ENCODE measurements at places on chromosomes 1 and 21. TPM values are rescaled to one million over a fixed set of nuclear protein-coding genes. Genes with fewer than 3 reads are reported as not detected.

The MPL gene
- 0.33 TPM for polyA plus RNA-seq

DNA sequence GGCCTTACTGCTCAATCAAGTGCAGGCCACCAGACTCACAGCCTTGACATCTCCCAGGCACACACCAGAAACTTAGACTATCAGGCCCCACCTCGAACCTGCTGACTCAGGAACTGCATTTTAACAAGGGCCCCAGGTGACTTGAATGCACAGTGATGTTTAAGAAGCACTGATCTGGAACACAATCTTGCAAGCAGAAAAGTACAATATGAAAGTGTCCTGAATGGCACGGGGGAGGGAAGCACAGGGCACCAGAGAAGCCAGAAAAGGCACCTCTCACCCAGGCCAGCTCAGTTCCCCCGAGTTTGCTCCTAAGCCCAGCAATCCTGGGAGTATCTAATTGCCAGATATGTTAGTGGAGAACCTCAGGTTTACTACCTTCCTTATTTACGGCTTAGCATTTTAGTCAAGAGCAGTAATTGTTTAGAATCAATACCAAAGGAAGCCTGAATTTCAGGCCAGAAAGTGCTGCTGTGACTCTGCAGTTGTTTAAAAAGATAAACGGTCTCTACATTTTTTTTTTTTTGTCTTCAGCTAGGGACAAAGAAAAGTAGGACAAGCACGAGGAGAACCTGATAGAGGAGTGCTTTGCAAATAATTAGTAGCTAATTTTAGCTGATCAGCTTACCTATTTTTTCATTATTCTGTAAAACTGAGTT, 50.9 kb upstream of the CDC42BPA start:
- DNase-seq, result no peak

DNA sequence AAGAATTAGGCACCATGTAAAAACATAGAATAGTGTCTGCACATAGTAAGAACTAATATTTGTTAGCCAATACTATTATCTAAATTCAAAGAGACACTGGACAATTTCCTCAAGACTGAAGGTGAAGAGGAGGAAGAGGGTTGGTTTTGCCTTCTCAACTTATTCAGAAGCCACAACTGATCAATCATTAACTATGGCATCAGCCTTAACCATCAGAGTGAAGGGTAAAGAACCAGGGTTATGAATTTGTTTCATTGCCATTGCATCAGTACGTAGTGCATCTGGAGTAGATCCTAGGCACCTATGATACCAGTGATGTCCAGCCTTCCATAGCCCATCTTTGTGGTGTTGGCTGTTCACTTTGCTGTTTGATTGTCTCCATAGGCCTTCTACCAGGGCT, 421.7 kb upstream of the DEPDC1 start:
- DNase-seq, result no peak

DNA sequence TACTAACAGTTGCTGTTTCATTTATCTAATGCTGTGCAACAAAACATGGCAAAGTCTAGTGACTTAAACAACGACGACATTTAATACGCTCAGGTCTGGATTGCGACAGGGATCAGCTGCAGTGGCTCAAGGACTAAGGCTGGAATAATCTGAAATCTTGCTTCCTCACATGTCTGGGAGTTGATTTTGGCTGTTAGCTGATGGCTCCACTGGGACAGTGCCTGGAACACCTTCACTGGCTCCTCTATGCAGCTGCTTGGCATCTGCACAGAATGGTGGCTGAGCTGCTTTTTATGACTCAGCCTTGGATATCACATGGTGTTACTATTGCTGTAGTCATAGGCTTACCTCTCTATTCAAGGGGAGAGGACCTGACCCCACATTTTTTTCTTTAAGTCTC, 24.0 kb upstream of the BTG3 start:
- no peak for DNase-seq

The S100A10 gene
- polyA plus RNA-seq, result 246 TPM

- no peak for DNase-seq
Measured at GRCh38 chr1:101967871-101968270, 28.9 kb downstream of the OLFM3 start.

The FLG gene
- polyA plus RNA-seq, result 0.05 TPM

DNA sequence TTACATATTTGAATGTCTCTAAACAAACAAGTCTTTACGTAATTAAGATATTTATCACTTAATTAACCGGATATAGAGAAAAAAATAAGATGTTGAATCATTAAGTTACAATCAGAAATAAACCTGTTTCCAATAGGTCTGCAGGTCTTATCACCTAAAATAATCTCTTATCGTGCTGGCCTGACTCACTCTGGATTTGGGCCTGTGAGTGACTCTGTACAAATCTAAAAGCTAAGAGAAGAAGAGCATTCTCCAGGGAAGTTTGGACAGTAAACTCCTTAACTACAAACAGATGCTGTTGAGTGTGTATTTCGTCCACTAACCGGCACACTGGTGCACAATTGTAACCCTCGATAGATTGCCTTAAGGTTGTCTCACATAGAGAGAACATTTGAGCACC, 25.3 kb downstream of the CEP104 start:
- no peak for DNase-seq

The TSPEAR gene
- 0.03 TPM for polyA plus RNA-seq

GRCh38 chr1:245337829-245338484, 183.2 kb downstream of the KIF26B start:
- no peak for DNase-seq

DNA sequence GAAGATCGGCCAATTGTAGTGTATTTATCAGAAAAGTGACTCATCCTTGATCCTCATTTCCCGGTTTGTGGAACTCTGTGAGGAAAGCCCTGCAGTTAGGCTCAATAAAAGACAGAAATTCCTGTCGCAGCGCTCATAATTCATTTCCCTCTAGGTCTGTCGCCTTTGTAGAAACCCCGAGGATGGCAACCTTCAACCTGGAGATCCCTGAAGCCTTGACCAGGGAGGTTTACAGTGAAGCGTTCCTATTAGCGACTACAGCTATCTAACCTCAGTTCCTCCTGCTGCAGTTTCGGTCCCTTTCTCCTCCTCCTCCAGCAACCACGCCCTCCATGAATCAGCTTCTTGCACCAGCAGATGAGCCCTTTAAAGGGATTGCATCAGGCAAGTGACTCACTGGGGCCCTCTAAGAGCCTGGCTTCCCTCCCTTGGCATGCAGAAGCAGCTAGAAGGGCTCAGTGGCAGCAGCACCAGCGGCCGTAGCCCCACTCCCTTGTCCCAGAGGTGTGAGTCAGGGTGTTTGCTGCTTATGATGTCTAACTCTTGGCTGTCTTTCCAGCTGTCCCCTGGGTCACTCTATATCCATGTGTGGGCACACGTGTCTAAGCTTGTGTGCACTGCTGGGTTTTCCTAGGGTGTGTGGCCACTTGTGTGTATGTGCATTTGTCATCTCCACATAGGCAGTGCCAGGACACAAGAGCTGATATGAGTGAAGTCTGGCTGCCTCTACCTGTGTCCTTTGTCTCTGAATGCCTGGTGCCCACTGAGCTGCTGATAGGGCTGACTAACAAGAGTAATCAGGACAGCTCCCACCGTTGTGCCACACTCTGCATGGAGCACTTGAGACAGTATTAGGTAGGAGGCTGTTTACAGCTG, 779 bp upstream of the STK40 start:
- DNase-seq, result peak; percentile 87

DNA sequence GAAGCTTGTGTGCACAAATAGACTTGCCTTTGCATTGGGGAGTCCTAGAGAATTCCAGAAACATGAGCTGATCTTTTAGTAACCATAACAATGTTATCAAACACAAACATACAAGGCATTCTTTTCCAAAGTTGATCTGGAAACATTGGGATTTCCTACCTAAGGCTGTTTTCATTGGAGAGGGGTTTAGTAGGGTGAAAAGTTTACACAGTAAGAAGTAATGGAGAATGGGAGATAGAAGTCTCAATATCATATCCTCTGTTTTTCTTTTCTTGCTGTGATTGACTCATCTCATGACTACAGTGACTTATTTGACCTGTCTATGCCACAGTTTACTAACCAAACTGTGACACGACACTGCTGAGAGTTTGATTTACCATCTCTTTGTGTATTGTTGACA, 65.6 kb upstream of the PLA2G4A start:
- no peak for DNase-seq

- no peak for DNase-seq
Measured at GRCh38 chr1:37399205-37399604, 75.2 kb upstream of the ZC3H12A start.

DNA sequence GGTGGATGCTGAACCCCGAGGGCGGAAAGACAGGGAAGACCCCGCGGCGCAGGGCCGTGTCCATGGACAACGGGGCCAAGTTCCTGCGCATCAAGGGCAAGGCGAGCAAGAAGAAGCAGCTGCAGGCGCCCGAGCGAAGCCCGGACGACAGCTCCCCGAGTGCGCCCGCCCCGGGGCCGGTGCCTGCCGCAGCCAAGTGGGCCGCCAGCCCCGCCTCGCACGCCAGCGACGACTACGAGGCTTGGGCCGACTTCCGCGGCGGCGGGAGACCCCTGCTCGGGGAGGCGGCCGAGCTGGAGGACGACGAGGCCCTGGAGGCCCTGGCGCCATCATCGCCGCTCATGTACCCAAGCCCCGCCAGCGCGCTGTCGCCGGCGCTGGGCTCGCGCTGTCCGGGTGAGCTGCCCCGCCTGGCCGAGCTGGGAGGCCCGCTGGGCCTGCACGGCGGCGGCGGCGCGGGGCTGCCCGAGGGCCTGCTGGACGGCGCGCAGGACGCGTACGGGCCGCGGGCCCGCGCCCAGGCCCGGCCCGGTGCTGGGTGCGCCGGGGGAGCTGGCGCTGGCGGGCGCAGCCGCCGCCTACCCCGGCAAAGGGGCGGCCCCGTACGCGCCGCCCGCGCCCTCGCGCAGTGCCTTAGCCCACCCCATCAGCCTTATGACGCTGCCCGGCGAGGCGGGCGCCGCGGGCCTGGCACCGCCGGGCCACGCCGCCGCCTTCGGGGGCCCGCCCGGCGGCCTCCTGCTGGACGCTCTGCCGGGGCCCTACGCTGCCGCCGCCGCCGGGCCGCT, 20.7 kb downstream of the FOXO6 start:
- no peak for DNase-seq

DNA sequence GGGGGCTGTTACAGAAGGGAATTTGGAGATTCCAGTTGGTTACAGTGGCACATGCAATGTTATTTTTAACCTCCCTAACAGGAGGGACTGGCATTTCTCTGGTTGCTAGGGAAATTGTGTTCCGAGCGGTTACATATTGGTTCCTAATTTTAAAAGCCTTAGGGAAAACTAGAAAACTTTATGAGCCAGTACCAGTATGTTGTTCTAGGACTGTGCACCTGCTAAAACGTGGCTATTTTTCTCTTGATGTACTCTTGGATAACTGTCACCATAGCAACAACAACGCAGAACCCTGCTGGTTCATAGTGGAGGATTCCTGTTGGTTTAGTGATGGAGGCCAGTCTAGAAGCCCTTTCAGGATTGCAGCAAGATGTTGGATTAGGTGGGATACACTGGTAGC, 68.9 kb upstream of the PGBD5 start:
- no peak for DNase-seq

GRCh38 chr1:67191668-67192520, 25.6 kb downstream of the IL23R start:
- no peak for DNase-seq

The EPHB2 gene
- 2.6 TPM for polyA plus RNA-seq

DNA sequence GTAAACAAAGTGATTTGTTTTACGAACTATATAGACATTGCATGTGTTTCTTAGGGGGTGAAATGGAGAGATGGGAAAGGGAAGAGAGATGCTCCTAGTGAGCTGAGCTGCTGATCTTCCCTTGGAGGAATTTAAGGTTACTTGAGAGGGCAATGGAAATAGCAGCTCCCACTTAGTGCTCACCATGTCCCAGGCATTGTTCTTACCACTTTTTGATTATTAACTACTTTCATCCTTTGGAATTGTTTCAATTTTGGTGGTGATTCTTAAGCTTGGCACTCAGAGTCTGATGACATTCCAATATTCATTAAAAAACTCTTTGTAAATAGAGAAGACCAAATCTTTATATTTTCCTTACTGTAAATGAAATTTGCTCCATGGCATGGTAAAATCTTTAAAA, 124.9 kb downstream of the ITSN1 start:
- no peak for DNase-seq

DNA sequence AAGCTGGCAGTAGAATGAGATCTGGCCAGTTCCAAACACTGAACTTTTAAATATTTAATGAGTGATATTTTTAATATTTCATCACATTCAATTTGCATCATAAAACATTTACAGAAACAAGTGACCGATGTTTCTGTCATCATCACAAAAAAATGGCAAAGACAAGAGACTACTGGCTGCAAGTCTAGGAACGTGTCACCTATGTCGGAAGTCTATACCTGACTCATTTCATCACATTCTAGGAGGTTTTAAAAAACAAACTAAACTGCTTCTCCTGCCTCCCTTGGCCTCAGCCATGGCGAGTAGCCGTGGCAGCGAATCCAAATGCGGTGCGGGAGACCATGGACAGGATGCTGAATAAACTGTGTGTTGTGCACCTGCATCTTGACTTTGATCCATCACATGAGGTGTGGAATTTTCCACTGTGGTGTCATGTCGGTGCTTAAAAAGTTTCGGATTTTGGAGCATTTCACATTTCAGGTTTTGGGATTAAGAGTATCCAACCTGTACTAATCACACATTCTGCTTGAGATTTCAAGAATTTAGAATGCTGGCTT, 43.1 kb downstream of the CLSTN1 start:
- DNase-seq, result no peak

DNA sequence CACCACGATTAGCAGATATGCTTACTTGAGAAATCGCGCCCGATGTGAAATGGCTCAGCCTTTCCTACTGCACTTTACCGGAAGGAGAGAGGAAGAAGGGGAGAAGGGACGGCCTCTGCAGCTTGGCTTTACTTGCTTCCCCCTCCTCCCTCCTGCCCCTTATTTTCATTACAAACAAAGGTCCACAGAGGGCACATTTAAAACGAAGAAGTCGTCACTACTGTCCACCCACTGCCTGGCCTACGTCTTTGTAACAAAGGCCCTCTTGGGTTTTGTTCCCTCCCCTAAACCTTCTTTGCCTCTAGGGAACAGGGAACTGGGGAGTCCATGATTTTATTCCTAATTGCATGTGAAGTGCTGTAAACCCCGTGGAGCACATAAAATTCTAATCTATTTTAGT, 308.5 kb downstream of the LMX1A start:
- DNase-seq, result no peak

GRCh38 chr1:175548774-175549173, 194.6 kb downstream of the TNR start:
- no peak for DNase-seq

DNA sequence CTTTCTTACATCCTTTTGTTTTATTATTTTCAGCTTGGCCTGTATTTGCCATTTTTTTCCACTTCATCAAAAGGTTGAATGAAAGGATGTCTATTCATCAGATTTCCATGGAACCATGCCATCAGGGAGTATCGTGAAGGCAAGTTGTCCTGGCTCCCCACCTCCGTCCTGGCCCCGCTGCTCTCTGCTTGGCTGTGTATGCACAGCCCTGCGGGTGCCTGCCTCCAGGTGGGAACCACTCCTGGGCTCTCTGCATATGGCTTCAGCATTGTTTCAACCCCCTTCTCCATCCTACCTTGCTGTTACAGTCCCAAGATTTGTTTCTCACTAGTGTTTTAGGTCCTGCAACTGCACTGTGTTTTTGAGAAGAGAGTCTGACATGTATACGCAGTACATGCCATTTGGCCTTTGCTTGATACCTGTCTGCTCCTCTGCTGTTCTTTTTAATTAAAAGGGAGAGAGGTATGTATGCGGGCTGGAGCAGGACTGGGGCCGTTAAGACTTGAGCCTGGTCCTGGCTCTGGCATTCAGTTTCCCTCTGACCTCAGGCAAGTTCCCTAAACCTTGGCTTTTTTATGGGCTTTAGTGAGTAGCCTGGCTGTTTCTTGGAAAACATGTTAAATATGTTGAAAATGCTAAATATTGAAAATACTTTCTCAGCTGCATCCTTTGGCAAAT, 69.9 kb upstream of the GCLM start:
- no peak for DNase-seq
